Smooth muscle cell of the brain vasculature (primary cell): ENCODE measurements at places on chromosomes 4 and X.

DNA sequence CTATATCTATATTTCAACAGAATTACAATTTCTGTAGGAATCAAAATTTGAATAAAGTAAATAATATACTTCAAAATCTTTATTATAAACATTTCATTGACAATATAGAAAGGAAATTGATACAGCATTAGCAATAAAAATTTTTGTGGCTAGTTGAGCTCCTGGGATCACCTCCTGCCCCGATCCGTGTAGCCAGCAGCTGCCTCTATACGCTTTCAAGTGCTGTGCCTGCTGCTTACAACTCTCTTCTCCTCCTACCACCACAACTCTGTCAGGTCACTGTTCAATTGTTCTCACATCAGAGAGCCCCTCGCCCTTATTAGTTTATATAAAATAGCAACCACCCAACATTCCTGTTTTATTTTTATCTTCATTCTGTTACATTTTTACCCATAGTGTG, 27.6 kb downstream of the INPP4B start:
- no peak for DNase-seq

- no peak for DNase-seq
Observed at GRCh38 chr4:68148800-68149685, 19.4 kb upstream of the TMPRSS11F start.

DNA sequence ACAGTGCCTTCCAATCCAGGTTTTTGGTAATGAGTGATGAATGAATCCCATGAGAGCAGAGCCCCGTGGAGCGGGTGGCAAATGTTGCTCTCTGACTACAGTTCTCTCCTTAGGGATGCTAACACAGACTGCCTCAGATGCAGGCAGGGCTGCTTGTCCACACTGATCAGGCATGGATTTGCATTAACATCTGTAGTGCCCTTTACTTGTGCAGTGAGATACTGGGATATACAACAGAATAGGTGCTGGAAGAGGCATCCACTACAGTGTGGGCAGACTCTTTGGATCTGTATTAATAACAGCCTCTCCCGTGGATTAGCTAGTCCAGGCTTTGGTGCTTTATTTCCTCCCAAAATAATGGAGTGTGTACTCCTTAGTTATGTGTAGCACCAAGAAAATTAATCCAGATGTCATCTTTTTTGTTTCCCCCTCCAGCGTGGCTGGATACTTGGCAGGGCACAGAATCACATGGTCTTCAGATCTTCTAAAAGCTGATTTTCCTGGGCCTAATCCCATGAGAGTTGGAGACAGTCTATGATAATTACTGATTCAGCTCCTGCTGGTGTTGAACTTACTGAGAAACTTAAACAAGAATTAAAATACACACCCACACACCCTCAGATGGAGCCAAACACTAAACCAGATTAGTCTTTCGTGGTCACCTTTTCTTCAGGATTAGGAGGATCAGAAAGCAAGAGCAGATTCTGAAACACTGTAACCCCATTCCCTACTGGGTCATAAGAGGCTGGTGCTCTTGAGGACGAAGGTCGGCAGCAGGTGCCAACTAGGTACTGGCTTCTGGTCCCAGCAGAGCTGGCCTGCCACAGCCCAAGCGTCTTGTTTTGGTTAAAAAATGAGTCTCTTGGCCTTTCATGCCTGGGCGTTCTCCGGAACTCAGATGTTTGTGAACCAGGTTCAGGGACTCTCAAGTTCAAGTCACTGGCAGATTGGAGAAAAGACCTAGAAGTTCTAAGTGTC, 23.1 kb upstream of the NAP1L5 start:
- no peak for DNase-seq

- DNase-seq: no peak
Observed at GRCh38 chrX:10074241-10074941, 82.4 kb upstream of the CLCN4 start.

DNA sequence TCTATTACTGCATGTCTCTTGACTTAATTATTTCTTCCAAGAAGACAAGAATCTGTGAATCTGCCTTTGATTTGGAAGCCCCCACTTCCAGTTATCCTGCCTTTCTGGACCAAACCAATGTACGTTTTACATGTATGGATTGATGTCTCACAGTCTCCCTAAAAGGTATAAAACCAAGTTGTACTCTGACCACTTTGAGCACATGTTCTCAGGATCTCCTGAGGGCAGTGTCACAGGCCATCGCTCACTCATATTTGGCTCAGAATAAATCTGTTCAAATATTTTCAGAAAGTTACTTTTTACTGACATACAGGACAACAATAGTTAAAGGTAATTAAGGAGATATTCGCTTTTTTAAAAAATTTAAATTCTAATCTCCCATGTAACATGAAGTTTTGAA, 188.6 kb upstream of the CPXCR1 start:
- DNase-seq: no peak

DNA sequence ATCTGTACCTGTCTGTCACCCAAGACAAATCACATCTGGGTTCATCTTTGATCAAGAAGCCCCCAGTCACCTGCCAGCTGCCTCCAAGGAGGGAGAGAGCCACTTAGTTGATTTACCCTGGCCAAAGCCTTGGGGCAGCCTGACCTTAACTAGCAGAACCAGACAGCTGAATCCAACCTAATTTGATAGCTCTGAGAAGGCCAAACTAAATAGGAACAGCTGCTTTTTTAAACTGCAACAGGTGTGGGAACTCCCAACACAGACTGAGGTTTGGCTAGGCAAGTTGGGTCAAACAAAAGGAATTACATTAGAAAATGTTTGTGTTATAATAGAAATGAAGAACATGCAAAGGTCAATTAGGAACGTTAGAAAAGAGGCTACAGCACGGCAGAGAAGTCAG, 375.7 kb downstream of the NLGN4X start:
- DNase-seq: no peak

DNA sequence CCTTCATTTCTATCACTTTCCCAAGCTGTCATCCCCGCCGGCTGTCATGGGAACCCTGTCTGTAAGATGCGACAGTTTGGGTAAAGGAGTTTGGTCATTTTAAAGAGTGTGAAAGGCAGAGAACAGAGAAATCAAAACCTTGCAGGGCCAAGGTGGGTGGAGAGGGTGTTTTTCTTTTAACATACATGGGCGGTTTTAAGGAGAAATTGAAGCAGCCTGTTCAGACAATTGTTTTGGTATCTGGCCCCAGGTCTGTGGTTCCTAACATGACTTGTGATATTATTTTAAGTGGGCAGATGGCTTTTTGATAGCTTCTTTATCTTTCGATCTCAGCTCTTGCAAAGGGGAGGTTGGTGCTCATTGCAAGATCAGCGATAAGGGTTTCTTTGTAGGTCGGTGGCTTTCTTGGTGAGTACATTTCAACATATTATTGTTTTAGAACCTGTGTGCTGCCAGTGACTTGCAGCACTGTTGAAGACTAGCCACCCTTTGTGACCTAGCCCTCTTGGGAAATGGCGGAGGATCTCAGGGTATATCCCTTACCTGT, 3.7 kb downstream of the PPP1R3F start:
- no peak for DNase-seq

GRCh38 chr4:52824603-52825459, 37.3 kb upstream of the RASL11B start:
- no peak for DNase-seq

GRCh38 chr4:68995292-68995691, 43.7 kb upstream of the UGT2A3 start:
- no peak for DNase-seq

DNA sequence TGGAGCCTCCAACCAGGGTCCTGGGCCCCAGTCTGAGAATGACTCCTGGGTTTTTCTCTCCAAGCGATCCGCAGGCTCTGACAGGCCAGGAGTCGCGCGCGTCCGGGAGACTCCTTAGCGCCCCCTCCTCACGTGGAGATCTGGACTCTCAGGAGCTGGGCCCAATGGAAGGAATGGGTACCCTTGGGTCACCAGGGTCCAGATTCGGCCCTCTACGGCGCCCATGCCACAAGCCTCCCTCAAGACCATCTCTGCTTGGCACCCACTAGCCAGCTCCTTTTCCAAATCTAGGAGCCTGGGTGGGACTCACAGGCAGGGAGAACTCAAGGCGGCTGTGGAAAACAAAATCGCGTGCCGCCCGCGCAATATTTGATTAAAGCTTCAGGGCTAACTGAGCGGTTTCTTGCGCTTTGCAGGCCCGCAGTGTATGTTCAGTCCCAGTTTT, 7.1 kb downstream of the HAND2 start:
- no peak for DNase-seq

DNA sequence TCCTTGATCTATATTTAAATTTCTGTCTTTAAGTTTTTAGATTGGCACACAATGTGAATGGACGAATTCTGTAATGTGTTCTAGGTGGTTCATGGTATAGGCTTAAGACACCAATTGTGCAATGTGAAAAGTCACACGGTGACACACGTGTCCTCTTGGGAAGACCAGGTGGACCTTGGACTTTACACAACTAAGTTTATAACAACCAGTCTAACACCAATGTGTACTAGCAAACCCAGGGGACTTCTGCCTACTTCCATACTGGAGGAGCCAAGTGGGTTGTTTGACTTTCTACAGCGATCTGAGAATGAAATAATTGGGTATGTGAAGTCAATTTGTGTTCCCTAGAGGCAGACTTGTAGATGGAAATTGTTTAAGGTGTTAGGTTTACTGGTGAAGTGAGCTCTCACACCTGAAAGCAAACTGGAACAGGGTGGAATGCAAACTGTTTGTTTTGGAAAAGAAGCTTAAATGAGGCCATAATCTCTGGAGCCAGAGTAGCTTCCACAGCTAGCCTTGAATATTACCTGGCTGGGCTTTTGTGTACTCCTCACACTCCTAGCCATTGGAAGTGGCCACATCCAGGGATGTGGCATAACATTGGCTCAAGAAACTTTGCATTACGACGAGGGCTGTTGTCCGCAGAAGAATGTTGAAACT, 45.9 kb upstream of the WDR1 start:
- DNase-seq: no peak

GRCh38 chrX:52979993-52980392, 21.7 kb upstream of the FAM156A start:
- no peak for DNase-seq

- DNase-seq: no peak
Observed at GRCh38 chrX:54926978-54927377, 6.4 kb downstream of the TRO start.
